ENCODE measurements at places on chromosomes 6 and 20. TPM values are rescaled to one million over a fixed set of nuclear protein-coding genes. Genes with fewer than 3 reads are reported as not detected.
A peak's percentile ranks its signal among the peaks of the same experiment; 100 is the strongest.

The COL11A2 gene
- total RNA-seq, result 1.0 TPM

The FAM83D gene
- total RNA-seq, result 0.33 TPM

The PRR18 gene
- not detected for total RNA-seq

The LRRC73 gene
- 0.29 TPM for total RNA-seq

The GSTA2 gene
- not detected for total RNA-seq

DNA sequence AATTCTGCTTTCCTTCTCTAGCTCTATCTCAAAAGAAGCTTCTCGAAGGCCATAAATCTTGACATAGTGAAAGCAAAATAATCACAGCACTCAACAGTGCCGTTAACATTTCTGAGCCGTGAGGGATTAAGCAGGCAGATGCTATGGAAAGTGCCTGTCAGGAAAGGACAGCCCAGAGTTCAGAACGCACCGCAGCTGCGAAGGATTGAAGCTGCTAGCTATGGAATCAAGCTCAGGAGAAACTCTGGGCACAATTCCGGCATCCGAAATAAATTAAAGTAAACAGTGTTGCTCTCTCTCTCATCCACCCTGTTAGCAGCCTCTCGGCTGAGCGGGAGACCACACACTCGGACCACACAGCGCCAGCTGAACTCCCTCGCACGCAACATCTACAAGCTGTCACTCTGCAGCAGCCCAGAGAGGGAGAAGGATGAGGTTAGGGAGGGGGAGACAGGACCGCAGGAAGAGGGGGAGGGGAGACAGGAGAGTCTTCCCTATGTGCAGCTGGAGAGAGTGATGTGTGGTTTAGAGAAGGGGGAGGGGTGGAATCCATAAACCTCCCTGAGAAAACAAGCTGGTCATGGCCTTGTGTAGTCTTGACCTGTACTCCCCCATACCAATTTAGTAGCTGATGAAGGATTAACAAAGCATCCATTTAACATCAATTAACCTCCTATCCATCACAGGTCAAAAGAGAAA lies 9.0 kb downstream of the EXOC2 start:
- no peak for DNase-seq

DNA sequence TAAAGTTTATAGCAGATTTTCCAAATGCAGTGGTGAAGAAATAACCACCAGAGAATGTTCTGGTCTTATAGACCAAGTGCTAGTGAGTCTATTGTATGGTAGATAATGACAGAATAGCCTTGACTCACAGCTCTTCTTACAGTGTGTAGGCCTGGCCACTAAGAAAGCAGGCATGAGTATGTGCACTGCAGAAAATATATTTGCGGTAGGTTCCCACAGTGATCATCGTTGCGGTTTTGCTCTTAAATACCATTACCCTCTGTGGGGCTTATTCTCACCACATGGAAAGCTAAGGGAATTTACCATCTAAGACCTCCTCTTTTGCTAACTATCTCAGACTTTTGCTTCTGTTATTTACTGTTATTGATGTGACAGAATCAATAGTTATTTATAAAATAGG lies 212.3 kb upstream of the SYNDIG1 start:
- no peak for DNase-seq

DNA sequence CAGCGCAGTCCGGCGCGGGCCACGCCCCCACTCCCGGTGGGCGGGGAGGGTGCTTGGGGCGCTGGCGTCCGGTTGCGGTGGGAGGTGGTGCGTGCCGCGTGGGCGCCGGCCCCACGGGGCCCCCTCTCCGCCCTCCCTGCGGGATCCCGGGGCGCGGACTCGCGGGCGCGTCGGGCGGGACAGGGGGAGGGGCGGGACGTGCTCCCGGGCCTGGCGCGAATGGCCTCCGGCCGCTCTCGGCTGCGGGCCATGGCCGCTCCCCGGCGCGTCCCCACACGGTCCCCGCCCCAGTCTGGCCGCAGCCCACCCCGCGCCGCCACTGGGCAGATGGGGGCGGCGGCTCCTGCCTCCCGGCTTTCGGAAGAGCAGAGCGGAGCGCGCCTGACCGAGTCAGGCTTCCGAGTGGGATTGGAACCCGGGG lies 771 bp upstream of the PPP1R3G start:
- DNase-seq, result no peak

GRCh38 chr6:41344876-41345275 lies 9.5 kb downstream of the NCR2 start:
- DNase-seq, result no peak

DNA sequence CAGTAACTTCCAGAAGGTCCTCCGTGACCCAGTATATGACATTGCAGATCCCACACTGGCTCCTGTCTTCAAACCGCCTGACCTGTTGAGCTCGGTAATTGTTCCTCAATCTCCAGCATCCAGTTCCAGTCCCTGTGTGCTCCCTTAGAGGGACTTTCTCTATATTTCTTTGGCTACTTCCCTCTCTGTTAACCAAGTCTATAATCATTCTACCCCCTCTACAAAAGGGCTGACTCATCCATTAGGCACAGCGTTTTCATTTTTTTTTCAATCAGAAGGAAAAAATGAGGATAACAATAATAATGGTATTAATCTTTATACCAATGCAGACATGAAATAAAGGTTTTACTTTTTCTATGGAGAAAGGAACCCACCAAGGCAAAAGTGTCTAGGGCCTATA lies 69.3 kb downstream of the FAM229B start:
- DNase-seq, result no peak

DNA sequence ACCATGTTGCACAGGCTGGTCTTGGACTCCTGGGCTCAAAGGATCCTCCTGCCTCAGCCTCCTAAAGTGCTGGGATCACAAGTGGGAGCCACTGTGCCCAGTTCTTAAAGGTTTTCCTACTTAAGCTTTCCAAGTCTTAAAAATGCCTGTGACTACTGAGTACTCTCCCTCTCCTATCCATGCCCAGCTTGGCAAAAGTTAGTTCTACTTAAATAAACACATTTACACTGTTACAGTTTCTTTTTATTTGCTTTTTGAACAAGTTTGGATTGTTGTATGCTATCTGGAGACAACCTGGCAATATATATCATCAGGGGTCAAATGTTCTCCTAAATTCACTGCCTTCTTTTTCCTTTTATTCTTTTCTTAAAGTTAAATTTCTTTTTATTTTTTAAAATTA lies 61.0 kb upstream of the GCM1 start:
- no peak for DNase-seq

DNA sequence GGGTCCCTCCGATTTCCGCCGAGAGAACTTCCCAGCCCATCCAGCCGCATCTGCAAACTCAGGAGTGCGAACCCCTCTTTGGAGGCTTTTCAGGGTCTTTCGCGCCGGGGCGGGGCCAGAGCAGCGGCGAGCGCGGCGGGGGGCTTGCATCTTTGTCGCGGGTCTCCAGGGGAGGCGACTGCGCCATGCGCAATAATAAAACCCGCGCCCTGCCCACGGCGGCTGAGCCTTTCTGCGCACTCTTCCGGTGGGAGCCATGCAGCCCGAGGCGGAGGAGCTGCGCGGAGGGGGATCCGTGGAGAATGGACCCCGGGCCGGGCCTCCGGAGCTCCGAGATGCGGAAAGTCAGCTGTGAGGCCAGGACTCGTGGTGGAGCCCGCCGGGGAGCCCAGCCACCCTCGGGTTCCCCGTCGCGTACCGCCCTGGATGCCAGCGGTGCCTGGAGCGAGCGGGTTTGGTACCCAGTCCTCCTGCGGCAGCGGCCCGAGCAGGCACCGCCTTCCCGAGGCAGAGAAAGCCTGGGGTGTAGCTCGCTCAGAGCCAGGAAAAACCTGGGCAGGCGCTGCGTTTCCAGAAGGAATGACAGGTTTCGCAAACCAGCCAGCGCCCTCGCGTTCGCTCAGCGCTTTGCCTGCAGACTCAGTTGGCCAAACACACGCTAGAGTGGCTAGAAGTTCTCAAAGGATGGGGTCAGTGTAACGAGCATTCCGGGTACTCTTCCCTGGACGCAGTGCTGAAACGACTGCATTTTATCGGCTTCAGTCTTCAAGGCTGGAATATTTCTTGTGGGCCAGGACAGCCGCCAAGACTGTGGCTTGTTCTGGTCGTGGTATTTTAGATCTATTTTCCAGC lies 1.2 kb downstream of the AKAP12 start:
- DNase-seq, result no peak

DNA sequence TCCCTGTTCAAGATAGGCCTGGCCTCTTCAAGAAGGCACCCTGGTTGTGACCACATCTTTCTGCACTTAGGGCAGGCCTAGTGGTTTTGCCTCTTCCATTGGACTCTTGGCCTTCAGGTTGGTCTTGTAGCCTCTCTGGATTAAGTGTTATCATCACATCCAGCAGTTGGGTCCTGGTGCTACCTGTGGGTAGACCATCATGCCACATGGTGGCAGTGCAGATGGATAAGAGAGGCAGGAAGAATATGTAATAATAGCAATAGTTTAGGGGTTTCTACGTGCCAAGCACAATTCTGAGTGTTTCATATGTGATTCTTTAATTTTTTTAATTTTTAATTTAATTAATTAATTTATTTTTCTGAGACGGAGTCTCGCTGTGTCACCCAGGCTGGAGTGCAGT lies 28.5 kb upstream of the SNRPB2 start:
- no peak for DNase-seq

DNA sequence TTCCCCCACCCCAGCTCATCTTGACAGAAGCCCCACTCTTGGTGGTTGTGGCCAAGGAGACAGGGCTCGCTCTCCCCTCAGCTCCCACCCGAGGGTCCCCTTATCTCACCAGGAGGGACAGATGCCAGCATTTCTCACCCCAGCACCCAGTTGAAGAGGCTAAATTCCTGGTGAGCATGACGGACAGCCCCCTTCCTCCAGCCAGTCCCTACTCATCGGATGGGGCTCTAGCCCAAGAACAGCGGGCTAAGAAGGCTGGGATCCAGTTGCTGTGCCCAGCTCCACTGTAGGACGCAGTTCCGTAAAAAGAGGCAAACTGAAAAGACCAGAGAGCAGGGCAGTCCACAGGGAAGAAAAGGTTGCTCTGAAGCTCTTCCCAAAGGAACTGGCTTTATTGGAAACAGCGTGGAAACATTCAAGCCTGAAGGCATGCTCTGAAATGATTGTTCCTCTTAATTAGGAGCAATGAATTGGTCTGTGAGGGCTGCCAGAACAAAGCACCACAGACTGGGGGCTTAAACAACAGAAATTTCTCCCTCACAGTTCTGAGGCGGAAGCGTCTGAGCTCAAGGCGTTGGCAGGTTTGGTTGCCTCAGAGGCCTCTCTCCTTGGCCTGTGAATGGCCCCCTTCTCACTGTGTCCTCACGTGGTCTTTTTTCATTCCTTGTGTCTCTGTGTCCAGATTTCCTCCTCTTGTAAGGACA lies 17.9 kb upstream of the KIF25 start:
- no peak for DNase-seq

DNA sequence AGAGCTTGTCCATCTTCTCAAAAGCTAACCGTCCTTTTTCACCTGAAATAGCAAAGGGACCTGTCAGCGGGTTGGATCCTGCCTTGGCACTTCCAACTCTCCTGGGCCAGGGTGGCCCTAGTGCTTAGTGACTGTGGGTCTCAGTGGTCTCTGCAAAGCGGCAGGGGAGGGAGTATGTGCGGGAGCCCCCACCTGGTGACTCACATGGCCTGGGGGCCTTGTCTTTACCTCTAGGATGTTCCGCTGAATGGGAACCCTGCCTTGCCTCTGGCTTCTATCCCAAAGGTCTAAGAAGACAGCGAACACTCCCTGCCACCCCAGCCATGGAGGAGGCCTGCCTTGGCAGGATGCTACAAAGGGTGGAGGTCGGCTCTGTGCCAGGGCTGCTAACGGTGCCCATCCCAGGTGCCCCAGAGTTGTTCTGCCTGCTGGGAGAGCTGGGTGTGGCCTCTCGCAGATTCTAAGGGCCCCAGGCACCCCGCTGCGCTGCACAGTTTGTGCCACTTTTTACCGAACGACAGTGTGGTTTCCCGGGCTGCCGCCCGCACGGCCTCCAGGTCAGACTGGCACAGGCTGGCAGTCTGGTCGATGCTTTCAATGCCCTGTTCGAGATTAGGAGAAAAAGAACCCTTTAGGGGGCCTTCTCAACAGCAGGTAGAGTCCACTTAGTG lies 77.2 kb downstream of the PTPN1 start:
- DNase-seq, result peak; percentile 37

DNA sequence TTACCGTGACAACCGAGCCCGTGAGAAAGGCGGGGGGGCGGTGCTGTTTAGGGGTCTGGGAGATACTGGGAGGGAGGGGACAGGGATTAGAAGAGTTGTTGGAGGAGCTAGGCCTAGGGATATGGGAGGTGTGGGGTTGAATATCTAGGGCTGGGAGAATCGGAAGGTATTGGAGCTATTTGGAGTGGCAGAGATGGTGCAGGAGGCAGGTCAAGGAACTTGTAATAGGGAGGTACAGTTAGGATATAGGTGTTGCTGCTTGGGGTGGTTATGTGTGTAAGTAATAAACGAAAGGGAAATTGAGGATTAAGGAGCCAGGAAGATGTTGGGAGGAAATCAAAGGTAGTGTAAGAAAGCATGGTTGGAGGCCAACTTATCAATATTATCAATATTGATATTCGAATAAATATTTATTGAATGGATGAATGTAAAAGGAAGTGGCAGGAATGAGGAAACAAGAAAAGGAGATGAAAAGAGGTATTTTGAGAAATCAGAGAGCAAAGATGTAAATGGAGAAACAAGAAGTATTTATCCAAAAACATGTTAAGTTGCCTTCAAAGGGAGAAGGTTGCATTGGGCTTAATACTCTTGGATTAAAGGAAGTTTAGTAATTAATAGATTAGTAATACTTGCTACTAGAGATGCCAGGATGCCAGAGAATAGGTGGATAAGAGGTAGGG lies 602 bp downstream of the PPP1R11 start:
- DNase-seq, result no peak

GRCh38 chr20:63409066-63409833 lies 48.1 kb upstream of the CHRNA4 start:
- DNase-seq, result no peak

DNA sequence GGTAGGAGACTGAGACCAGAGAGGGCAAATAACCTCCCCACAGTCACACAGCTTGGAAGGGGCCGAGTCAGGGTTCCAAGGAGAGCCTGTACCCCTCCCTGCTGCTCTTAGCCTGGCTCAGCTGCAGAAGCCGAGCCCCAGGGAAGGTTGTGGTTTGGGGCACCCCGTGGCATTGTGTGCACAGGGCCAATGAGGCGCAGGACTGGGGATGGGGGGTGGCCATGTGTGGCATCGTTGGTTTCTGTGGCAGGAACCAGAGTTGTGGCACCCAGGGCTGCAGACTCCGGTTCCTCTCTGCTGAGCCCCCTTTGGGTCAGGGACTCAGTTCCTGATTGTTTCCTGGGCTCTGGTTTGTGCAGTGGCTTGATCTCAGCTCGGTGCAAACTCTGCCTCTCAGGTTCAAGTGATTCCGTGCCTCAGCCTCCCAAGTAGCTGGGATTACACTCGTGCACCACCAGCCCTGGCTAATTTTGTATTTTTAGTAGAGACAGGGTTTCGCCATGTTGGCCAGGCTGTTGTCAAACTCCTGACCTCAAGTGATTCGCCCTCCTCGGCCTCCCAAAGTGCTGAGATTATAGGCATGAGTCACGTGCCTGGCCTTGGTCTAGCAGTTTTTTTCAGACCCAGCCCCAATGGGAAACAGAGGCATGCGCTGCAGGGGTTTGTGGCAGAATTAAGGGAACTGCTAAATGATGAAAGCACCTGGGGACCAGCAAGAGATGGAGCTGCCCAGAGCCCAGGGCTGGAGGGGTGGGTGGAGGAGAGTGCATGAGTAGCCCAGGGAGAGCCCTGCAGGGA lies 221.0 kb upstream of the SULF2 start:
- DNase-seq, result no peak

- peak; percentile 24 for DNase-seq
These were observed 49.2 kb downstream of the FRK start for GRCh38 chr6:116011520-116011919.

All from breast epithelium (tissue), 4 donors.